ENCODE measurements at places on chromosomes 12 and 14. TPM values are rescaled to one million over a fixed set of nuclear protein-coding genes. Genes with fewer than 3 reads are reported as not detected.
A peak's percentile ranks its signal among the peaks of the same experiment; 100 is the strongest.

The LHX5 gene
- not detected for total RNA-seq

- no peak for DNase-seq
- H3K4me3 ChIP-seq = no peak overlapping the region
- H3K27me3 ChIP-seq = no peaks in the 10 kb centered on the region
- peak overlapping the region; percentile 18 for H3K27ac ChIP-seq
- no peaks in the 10 kb centered on the region for H3K36me3 ChIP-seq
Measured at GRCh38 chr14:91348845-91349465, 68.7 kb downstream of the CCDC88C start.

DNA sequence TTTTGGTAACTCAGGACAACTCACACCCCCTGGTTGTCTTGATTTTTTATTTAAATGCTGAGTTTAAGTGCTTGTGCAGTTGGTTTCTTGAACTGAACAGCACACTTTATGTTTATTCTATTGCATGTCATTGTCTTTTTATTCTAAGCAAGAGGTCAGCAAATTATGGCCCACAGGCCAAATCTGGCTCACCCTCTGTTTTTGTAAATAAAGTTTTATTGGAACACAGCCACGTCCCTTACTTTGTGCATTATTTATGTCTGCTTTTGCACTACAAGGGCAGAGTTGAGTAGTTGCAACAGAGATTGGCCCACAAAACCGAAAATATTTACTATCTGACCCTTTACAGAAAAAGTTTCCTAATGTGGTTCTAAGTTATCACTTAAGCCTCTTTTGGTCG is 52.3 kb downstream of the SUDS3 start:
- H3K36me3 ChIP-seq = no peaks in the 10 kb centered on the region
- no peak overlapping the region for H3K27ac ChIP-seq
- H3K4me1 ChIP-seq = no peaks in the 10 kb centered on the region

The HOXC6 gene
- 2.1 TPM for total RNA-seq

- H3K27ac ChIP-seq = peak overlapping the region; percentile 37
- H3K36me3 ChIP-seq = no peaks in the 10 kb centered on the region
- peak; percentile 57 for DNase-seq
- H3K4me3 ChIP-seq = no peak overlapping the region
- no peaks in the 10 kb centered on the region for H3K27me3 ChIP-seq
Measured at GRCh38 chr14:92785667-92786426, 8.3 kb upstream of the GOLGA5 start.

The CACNA2D4 gene
- total RNA-seq = 4.1 TPM
